ENCODE measurements at places on chromosomes 5 and 9.
A peak's percentile ranks its signal among the peaks of the same experiment; 100 is the strongest.

GRCh38 chr5:171858303-171858702 is 72.7 kb downstream of the SMIM23 start:
- DNase-seq, result peak; percentile 82

- no peak for DNase-seq
Measured at GRCh38 chr5:138233280-138233679, 20.2 kb upstream of the CDC23 start.

GRCh38 chr5:160657068-160657507 is 194.9 kb downstream of the ATP10B start:
- DNase-seq, result peak; percentile 20

GRCh38 chr9:108254236-108254635 is 601.5 kb downstream of the ACTL7B start:
- DNase-seq, result no peak

- DNase-seq, result no peak
Measured at GRCh38 chr5:68173007-68173406, 42.5 kb upstream of the PIK3R1 start.

GRCh38 chr5:56039985-56040384 is 45.2 kb upstream of the IL6ST start:
- DNase-seq, result no peak

GRCh38 chr9:137316012-137316981 is 14.2 kb upstream of the NRARP start:
- DNase-seq, result peak; percentile 91

DNA sequence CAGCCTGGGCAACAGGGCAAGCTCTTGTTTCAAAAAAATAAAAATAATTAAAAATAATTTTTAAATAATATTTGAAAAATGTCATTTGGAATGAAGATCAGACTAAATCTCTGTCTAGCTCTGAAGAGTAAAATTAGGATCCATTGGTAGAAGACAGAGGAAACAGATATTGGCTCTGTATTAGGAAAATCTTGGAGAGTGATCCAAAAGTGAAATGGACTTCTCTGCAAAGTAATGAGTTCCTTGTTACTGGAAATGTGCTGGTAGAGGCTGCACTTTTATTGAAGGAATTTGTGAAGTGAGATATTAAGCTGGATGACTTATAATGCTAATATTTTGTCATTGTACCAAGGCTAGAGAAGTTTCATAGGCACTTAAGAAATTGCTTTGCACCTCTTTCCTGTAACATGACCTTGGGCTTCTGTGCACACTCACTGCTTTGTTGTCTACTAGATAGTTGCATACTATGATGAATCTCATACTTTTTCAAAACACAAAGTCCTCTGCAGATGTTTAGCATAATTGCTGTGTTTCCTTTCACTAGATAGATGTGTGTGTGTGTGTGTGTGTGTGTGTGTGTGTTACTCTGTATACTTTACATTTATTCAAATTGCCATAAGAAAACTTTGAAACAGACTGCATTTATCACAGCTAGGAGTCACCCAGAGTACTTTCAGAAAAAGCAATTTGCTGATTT is 13.1 kb downstream of the THBS4 start:
- DNase-seq, result no peak

DNA sequence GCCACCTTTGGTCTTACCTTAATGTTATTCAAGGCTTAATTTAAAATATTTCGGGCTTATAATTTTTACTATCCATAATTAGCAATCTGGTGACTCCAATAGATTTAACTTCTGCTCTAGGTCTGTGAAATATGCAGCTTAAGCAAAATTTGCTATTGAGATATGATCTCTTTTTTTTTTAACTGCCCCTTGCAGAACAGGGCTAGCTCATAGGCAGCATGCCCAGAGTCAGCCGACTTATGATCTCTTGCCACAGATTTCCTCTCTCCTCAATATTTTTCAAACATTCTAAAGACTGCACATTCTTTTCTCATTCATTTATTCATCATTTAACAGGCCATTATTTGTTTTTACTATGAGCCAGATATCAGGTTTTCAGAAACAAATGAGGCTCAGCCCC is 4.5 kb downstream of the TTC23L start:
- DNase-seq, result no peak

DNA sequence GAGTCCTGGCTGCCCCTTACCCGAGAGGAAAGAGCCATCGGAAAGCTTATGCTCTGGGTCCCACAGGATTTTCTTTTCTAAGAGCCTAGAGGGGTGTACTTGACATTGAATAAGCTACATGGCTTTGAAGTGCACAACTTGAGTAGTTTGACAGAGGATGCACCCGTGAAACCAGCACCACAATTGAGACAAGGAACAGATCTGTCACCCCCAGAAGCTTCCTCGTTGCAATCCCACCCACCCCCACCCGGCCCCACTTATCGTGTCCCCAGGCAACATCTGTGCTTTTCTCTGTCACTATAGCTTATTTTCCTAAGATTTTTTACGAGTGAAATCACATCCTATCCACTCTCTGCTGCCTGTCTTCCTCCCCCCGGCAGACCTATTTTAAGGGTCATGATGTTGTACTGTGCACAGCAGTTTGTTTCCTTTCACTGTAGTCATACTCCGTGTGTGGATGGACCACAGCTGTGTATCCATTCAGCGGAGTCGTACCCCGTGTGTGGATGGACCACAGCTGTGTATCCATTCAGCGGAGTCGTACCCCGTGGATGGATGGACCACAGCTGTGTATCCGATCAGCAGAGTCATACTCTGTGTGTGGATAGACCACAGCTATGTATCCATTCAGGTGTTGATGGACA is 8.8 kb upstream of the FCN2 start:
- no peak for DNase-seq

DNA sequence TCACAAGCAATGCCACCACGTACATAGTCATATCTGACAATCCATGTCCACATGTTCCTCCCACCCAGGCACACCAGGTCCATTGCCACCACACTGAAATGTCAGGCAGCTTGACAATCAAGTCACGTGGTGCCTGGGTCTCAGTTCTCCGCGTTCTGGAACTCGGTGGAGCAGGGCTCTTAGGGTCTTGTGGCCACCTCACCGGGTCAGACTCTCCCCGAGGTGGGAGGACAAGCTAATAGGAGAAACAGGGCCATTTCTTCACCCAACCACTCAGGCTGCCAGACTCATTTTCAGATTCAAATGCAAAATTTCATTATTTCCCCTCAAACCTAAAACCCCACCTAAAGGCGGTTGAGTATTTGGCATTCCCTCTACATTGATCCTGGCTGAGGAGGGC is 200.5 kb upstream of the GAS1 start:
- no peak for DNase-seq

- no peak for DNase-seq
Measured at GRCh38 chr9:117325831-117326230, 89.0 kb downstream of the ASTN2 start.

GRCh38 chr5:39073767-39074016 is 507 bp downstream of the RICTOR start:
- DNase-seq, result no peak

GRCh38 chr9:134218230-134218629 is 53.9 kb upstream of the RNU6ATAC start:
- DNase-seq, result no peak

DNA sequence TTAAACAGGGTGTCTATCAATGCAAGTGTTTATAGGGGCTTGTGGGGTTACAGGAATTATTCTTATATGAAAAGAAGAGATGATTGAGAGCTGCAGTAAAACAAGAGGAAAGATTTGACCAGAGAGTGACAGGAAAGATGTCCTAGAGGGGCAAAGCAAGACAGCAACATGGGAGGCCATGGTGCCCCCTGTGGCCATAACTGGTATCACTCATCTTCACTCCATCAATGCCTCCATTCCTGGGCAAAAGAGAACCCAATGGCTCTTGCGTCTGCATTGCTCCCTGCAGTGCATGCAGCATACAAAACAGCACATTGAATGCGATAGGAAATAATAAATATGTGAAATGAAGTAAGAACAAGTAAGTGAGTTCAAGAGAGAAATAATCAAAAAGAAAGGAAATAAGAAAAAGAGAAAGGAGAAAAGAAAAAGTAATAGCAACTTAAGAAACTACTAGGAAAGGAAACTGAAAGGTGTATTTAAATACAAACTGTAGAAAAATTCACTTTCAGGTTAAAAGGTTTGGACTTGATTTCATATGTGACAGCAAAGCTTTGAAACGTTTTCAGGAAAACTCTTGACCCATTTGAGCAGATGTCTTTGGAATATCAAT is 206.6 kb downstream of the SEMA5A start:
- peak; percentile 41 for DNase-seq

GRCh38 chr5:166722939-166723338 is 1568.5 kb upstream of the WWC1 start:
- DNase-seq, result no peak

DNA sequence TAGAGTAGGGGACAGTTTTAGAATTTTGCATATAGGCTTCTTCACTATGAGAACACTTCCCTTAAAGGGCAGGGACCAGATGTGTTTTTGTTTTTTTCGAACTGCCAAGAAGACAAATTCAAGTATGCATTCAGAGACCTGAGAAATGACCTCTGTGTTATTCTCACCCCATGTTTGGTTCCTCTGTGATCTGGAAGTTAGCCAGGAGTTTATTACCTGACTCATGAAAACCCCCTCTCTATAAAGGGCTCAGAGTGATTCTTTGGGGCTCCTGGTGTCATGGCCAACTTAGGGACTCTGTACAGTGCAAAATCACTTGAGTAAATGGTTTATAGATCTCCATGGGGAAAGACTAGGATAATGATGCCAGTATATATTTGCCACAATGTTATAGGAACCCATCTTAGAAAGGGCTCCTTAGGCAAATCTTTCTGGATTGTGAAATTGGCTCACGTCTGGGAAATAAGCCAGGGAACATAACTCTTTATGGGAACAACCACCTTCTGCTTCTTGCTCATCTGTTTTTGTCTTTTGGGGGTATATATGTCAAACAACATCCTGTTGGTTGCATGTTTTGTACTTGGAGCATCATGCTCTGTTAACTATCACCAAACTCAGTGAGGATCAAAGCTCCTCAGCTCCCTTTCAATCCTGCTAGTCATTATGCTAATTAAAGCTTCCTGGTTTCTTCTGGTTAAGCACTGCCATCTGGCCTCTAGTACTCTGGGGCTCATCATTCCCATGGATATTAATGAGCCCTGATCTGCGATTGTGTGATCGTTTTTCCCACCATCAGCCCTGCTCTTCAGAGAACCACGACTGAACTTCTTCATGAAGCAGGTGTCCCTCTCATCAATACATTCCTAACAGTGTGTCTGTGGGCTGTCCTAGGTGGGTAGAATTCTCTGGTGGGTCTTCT is 173.4 kb upstream of the CDH12 start:
- no peak for DNase-seq

DNA sequence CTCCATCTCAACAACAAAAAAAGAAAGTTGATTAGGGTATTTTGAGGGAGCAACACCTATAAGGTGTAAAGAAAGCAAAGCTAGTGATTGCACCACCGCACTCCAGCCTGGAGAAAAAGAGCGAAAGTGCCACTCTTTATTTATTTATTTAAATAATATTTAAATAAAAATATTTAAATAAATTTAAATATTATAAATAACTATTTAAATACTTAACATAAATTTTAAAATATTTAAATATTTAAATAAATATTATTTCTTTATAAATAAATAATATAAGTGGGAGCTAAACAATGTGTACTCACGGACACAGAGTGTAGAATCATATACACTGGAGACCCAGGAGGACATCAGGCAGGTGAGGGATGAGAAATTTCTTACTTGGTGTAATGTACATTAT is 64.4 kb upstream of the TRIO start:
- DNase-seq, result no peak

DNA sequence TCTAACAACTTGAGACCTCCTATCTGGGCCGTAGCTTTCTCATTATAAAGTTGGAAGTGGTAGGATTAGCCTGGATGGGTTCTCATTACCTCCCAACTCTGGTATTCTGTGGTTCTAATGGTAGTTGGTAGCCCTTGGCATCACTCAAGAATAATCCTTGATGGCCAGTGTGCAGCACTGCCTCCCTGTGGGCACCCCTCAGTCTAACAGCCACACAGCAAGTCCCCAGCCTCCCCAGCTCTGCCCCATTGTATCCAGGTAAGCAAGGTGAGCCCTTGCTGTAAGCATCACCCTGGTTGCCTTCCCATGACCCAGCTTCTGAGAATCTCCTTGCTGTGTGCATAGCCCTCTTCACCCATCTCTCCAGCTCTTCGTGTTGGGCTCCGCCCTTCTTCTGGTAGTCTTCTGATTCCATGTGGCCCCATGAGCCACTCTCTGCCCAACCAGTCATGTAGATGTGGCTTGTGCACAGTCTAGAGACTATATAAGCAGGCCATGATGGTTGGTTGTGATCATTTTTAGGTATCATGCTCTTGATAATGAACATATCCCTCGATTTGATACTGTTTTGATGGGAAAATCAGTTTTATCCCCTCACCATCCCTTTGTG is 57.6 kb upstream of the GRHPR start:
- DNase-seq, result peak; percentile 66

- no peak for DNase-seq
Measured at GRCh38 chr9:68844157-68844556, 139.1 kb downstream of the PIP5K1B start.

DNA sequence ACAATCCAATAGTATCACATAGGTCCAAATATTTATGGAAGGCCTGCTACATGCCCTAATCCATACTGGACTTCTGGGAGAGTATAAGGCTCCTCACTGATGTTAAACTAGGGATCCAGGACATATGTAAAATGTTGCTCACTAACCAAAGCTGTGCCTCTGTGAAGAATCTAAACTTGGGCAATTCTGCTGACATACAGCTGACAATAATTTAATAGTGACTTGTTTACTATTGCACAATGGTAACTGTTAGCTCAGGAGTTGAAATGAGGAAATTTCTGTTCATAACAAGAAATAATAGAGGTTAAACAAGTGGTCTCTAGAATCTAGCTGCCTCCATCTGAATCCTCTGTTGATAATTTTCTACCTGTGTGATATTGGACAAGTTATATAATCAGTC is 14.9 kb upstream of the CTXN3 start:
- no peak for DNase-seq

GRCh38 chr5:67983251-67984110 is 232.1 kb upstream of the PIK3R1 start:
- no peak for DNase-seq

DNA sequence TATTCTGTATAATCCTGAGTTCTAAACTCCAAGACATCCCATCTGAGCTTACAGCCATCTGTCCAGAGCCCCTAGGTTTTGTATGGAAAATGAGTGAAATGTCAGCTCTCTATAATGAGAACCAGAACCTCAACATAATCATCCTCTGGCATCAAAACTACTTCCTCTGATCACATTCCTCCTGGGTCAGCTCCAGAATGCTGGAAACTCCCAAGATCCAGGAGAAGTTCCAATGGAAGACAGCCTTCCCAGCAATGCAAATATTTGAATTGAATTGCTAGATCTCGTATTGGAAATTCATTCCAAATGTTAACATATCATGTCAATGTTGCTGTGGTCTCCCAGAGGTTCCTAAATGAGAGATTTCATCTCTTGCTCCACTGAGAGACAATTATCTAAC is 23.8 kb downstream of the C9 start:
- no peak for DNase-seq

- no peak for DNase-seq
Measured at GRCh38 chr5:149062371-149063016, 368 bp downstream of the SH3TC2 start.

DNA sequence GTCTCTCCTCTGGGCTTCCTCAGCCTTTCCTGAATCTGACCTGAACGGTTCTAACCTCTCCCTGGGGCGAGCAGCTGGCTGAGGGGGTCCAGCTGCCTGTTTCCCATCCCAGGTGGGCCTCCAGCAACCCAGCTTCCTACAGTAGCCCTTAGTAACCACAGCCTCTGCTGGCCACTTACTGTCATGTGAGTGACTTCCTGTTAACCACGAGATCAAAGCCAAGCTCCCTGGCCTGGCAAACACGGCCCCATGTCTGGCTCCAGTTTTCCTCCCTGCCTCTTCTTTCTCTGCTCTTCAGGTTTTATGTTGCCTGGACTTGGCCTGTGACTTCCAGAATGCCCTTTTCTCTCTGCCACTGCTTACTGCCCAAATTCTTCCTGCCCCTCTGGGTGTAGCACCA is 47.2 kb upstream of the DAB2IP start:
- DNase-seq, result peak; percentile 29
